ENCODE measurements at places on chromosomes 7 and 10.

DNA sequence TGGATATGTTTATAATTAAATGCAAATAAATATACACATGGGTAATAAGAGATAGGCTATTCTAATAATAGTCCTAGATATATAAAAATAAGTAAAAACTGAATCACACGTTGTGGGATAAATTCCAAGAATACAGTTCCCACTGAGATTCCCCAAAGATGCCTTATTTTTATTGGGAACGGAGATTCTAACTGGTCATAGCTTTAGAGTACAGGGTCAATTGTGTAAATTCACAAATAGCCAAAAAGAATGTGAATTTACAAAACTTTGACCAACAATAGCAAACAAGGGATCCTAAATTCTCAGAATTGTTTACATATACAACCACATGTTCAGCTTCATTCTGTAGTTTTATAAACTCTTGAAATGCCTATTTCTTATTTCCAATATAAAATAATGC is 65.0 kb downstream of the VSTM4 start:
- DNase-seq = no peak

DNA sequence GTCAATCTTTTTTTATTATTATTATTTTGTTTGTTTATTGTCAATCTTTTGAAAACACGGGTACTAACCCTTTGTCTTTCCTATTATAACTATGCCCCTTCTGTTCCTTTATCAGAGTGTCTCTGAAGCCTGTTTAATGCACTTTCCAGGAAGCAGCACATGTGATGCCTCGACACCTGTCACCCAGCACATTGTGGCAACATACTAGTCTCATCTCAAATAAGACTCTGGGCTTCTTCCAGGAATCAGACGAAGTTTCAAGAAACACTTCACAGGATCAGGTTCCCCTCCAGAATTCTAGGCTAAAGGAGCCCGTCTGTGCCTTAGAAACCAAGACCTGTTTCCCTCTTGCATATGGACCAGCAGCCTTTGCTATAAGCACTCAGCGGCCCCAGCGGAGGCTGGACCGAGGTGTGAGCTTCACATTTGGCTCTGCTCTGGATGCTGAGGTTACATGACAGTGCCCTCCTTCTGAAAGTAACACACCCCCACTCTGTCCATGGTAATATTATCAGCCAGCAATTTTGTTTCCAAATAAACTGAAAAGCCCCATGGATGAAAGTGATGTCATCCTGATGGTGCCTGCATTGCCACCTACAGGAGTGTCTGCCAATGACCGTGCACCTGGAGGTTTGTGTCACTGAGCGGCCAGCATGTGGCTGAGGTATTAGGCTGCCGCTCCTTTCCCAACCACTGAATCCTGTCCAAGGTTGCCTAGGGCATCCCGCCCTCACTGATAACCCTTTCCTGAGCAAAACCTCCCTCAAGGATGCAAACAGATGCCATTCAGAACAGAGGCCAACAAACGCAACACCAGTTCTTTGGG is 38.1 kb downstream of the MKI67 start:
- DNase-seq = no peak

GRCh38 chr7:54186336-54186735 is 355.8 kb upstream of the VSTM2A start:
- no peak for DNase-seq

DNA sequence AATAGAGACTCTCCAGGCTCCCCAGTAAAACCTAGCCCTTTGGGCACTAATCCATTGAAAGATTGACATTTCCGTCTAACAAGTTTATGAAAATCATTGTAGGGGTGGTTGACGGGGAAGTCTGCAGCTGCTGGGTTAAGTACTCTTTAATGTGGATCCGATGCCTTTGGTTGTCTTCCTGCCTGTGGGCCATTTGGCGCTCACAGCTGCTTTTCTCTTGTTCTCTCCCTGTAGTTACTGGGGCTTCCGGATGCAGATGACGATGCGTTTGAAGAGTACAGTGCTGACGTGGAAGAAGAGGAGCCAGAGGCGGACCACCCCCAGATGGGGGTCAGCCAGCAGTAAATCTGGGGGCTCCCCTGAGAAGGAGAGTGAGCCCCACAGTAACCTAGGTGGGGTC is 22.4 kb downstream of the MTURN start:
- DNase-seq = no peak

DNA sequence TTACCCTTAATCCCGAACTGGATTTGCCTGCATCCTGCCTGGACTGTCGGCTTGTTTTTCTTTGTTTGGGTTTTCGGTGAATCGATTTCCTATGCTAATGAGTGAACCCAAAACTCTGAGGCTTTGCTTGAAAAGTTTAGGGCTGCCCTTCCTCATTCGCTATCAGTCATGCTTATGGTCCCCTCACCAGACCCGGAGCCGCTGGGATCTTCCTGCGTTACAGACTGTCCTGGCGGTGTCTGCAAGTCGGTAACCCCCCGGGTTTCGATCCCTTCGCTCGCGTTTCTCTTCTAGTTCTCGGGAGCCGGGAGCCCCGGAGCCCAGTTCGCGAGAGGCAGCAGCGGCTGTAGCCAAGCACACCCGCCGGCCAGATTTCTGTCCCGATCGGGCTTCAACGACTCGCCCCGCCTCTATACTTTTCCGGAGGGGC is 2.2 kb downstream of the EMX2 start:
- DNase-seq = no peak

- no peak for DNase-seq
Observed at GRCh38 chr7:91446819-91447218, 182.6 kb downstream of the FZD1 start.

DNA sequence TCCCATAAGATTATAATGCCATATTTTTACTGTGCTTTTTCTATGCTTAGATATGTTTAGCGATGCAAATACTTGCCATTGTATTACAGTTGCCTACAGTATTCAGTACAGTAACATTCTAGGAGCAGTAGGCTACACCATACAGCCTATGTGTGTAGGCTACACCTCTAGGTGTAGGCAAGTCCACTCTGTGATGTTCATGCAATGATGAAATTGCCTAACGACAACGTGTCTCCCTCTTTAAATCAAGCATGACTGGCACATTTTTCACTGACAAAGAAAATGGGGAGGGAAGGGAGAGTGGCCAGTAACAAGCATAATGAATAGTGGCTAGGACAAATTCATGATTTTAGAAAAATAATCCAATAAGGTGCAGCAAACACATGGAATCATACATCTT is 1.7 kb downstream of the NCAPG2 start:
- no peak for DNase-seq

DNA sequence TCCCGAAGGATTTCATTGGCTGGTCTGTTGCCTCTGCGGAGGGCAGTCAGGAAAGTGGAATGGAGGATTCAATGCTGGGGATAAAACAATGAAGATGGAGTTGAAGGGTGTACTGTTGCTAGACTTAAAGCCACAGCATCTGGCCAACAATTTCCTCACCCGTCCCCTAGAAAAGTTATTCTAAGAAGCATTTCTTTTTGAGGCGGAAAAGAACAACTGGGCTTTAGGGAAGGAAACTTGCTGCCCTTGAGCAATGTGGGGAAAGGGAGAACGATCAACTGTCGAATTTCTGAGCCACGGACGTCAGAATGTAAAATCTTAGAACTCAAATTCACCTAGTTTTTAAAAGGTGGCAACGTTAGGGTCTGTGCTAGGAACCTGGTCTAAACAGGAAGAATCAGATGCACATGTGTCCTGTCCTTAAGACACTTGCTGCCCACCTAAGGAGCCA is 664 bp downstream of the FMC1 start:
- no peak for DNase-seq

- DNase-seq = no peak
Observed at GRCh38 chr7:113460067-113460466, 341.7 kb upstream of the SMIM30 start.

DNA sequence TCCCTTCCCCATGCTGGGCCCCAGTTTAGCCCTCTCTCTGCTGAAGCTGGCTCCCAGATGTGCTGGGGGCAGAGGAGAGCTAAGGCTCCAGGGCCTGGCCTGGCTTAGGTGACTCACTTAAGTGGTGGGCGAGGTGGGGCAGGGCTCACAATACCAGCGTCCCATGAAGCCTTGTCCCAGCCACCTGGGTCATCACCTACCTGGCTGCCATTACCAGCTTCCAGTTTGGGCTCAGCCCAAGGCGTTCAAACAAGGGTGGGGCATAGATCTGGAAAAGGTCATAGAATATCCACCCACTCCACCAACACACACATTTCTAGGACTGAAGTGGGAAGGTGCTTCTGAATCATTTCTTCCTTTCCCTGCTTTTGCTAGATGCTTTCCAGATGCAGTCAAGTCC is 8.3 kb downstream of the KAZALD1 start:
- DNase-seq = no peak

DNA sequence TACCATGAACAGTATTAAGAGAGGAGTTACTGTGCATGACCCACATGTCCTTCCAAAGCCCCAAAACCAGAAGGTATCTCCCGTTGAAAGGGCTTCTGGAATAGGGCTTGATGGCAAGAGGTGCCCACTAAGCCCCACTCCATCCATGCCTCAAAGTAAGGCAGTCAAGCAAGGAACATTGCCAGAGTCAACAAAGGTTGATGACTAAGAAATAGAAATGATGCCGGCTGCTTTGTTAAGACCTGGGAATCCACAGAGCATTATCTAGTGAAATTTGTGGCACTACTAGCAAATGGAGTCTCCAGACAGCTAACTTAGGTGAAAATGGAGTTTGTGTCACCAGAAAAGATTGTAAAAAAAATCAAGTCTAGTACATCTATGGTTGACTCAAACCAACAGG is 6.2 kb downstream of the SFR1 start:
- DNase-seq = no peak

GRCh38 chr7:96612034-96612433 is 97.6 kb downstream of the SEM1 start:
- DNase-seq = no peak

DNA sequence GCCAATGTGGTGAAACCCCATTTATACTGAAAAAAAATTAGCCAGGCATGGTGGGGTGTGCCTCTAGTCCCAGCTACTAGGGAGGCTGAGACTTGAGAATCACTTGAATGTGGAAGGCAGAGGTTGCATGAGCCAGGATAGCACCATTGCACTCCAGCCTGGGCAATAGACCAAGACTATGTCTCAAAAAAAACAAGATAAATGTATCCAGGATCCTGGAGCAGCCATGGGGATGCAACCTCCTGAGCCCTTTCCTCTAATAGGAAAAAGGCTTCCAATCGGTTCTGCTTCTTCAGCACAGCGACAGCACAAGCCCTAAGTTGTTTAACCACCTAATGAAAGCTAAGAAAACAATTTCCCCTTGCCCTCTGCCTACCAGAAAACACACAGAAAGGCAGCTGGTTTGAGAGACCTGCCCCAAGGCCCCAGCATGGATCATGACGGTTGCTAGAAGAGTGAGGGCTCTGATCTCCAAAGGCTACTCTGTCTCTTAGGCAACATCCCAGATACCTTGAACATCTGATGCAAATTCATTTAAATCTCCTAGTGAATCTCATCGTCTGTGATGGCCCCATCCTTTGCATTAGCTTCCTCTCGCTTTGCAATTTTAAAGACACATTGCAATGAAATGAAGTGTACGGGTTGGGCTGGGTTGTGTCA is 220.8 kb downstream of the ARHGAP21 start:
- no peak for DNase-seq

DNA sequence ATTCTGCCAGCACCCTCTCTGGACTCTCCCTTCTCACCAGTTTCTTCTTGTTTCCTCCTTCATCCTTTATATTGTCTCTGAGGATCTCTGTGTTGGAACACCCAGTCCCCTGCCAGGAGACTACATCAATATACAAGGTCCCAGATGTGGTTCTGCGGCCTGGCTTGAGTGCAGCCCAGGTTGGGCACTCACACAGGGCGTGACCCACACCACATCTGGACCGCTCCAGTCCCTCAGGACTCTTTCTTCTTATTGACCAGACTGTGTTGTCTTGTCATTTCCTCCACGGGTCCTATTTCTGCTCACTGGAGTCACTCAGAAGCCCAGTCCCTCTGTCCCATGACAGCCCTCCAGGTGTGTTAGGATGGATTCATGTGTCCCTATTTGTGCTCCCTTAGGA is 26.0 kb downstream of the NKX2-3 start:
- DNase-seq = no peak

DNA sequence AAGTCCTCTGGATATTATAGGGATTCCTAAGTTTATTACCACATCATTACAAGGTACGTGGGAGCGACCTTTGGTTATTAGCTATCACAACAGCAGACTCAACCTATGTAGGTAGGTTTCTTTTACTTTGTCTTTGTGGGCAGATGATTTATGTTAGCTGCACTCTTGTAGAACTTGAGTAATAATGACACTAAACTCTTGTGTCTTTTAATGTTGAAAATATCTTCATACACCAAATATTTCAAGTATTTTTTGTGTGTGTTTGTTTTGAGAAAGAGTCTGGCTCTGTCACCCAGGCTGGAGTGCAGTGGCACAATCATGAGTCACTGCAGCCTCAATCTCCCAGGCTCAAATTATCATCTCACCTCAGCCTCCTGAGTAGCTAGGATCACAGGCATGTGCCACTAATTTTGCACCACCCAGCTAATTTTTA is 19.2 kb upstream of the SUPV3L1 start:
- no peak for DNase-seq

- no peak for DNase-seq
Observed at GRCh38 chr10:59633063-59633462, 76.6 kb downstream of the SLC16A9 start.

Data from activated naive CD4-positive, alpha-beta T cell (primary cell).